ELR (cell line): ENCODE measurements at places on chromosomes 16 and 17.

DNA sequence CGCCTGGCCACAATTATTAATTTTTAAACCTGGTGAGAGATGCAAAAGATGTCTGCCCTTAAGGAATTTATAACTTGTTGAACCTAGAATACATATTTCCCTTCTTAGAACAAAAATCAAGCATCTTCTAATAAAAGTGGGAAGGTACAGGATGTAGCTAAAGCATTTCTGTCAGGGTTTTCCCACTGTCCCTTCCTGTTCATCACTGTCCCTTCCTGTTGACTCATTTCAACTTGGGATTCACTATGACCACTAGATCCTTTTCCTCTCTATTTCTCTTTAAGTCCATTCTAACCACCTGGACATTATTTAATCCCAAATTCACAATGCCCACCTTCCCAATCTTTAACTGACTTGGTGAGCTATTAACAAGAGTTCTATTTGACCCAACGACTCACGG is 33.9 kb upstream of the CDRT4 start:
- DNase-seq, result peak; percentile 58

DNA sequence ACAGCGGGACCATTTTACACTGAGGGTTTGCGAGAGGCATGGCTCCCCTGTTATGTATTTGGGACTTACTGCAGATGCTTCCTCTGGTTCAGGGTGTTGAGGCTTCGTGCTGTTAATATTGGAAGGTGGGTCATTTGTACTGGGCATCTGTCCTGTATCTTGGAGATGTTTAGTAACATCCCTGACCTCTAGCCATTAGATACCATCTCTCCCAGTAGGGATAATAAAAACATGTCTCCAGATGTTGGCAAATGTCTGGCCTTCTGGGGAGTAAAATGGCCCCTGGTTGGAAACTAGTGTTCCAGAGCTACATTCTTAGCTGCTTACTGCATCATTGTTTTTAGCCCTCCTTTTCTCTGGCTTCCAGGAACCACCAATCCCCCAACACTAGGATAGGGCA is 388.0 kb downstream of the WWOX start:
- no peak for DNase-seq

DNA sequence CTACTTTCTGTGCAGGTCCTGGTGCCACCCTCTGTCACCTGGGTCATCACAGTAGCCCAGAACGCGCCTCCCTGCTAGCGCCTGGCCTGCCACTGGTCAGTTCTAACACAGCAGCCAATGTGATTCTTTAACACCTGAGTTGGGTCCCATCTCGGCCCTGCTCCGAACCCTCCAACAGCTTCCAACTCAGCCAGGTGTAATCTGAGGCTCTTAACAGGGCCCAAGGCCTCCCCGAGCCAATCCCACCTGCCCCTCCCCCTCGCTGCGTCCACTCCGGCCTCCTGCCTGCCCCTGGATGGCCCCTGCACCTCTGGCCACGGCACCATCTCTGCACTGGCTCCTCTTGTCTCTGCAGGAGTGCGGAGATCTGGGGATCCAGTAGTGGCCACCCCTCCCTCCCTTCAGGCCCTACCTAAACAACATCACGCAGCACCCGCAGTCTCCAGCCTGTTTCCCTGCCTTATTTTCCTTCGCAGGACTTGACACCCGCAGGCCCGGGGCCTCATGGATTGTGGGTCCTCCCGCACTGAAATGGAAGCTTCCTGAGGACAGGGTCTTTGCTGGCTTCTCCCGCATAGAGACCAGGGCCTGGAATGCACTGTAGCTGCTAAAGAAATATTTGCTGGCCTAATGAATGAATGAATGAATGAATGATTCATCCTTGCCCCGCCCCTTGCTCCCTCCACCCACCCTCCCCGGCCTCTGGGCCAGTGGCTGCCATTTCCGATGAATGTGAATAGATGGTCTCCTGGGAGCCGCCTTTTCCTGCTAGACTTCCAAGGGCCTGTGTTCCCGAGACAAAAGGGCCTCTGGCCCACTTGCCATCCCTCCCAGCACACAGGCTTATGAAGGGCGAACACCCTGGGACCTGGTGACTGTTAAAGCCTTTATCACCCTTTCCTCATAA is 174.8 kb upstream of the FOXF1 start:
- no peak for DNase-seq

- DNase-seq, result no peak
Observed at GRCh38 chr16:58415003-58415402, 22.7 kb downstream of the GINS3 start.

DNA sequence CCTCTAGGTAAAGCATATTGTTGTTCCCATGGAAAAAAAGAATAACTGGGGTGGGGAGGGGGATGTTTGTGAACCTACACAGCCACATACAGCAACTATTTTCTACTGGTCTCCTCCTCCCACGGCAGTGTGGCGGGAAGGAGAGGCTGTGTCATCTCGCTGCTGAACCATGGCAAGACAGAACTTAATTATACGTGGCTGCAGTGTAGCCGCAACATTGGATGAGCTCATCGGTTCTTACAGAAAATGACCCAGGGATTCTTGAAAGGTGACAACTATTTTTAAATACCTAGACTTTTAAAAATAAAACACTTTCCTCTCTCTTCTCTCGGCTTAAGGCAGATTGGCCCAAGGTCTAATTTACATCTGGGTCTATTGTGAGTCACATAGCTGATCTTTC is 19.8 kb upstream of the TEKT3 start:
- no peak for DNase-seq

- DNase-seq, result no peak
Observed at GRCh38 chr16:87231911-87232310, 85.3 kb downstream of the C16orf95 start.

GRCh38 chr17:27879987-27880608 is 13.1 kb downstream of the LYRM9 start:
- peak; percentile 70 for DNase-seq

GRCh38 chr16:19382887-19383816 is 34.5 kb upstream of the TMC5 start:
- no peak for DNase-seq

DNA sequence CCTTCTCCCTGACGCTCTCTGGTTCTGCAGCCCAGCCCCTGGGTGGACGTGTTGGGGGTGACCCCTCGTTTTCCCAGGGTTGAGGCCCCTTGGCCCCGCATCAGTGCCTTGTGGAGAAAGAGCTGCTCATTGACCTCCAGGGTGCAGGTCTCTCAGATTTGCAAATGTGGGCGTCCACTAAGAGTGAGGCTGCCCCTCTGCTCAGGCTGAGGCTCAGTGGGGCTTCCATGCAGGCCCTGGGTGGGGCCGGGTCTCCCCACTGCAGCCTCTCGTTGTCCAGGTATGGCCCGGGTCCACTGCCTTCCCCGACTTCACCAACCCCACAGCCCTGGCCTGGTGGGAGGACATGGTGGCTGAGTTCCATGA is 9.0 kb downstream of the GAA start:
- DNase-seq, result no peak

DNA sequence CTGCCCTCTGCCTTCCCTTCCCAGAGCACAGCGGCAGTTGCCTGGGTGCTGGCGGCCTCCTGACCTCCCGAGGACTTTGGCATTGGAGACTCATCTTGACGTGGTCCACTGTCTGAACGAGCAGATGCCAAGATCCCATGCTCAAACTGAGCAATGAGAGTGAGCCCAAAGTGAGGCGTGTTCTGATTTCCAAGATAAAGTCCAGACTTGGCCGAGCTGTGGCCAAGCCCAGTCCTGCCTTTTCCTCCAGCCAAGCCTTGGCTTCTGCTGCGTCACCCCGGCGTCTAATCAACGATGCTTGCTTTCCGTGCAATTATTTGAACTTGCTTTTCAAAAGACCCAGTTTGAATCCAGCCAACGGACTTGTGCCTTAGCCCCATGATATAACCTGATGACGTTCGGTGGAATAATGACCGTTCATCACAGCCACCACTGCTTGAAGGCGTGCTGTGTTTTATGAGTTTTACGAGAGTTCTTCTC is 179.2 kb downstream of the IRF8 start:
- peak; percentile 26 for DNase-seq

DNA sequence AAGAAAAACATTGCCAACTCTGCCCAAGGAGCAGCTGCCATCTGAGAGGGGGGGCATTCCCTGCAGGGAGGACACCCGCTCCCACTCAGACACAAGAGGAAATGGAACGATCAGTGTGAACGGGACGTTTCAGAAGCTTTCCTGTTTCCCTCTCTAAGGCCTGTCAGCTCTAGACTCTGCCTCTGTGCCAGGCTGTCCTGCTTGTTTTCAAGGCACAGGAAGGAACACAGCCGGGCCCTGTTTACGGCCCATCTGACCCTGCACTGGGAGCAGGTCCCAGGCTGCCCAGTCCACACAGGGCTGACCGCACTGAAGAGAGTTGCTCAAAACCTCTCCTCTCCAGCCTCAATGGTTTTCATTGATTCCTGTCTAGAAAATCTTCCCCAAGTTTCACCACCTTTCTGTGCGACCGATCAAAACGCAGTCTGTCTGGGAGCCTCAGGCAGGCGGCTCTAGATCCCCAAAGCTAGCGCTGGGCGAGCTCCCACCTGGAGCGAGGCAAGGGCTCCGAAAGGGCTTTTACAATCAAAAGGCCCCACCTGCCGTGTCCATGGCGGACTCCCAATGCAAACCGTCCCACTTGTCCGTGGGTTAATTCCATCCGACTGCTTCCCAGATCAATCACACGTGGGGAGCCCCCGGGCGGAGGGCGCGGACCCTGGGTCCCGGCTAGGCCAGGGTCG is 1.5 kb downstream of the PIEZO1 start:
- peak; percentile 66 for DNase-seq

DNA sequence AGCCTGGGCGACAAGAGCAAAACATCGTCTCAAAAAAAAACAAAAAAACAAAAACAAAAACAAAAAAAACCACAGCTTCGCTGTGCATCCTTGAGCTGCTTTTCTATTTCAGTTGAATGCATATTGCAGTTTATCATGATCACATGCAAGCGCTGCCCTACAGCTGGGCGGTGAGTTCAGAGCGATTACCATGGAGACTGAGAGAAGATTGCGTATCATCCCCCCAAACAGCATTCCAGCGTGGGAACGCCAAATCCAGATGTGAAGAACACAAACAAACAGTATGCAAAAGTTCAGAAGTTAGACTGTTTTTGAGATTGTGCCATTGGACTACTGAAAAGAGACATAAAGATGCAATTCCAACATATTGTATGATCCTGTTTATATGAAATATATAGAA is 15.1 kb upstream of the SLC52A1 start:
- DNase-seq, result no peak

GRCh38 chr16:86573646-86574508 is 4.5 kb upstream of the FOXL1 start:
- DNase-seq, result no peak

DNA sequence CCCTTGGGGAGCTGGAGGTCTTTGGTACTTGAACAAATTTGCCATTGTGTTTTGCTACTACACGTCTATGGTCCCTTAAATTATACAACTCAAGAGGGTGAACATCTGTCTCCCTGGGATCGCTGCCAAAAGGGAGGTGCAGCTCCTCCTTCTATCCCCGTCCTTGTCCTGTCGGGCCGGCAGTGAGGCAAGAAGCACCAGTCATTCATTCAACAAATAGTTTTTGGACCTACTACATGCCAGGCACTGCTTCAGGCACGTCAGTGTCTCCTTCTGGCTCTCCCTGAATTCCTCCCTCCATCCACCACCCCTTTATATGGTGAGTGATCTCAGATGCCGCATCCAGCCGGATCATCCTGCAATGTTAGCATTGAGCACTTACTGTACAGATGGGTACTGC is 2.2 kb upstream of the RPL38 start:
- DNase-seq, result peak; percentile 39

DNA sequence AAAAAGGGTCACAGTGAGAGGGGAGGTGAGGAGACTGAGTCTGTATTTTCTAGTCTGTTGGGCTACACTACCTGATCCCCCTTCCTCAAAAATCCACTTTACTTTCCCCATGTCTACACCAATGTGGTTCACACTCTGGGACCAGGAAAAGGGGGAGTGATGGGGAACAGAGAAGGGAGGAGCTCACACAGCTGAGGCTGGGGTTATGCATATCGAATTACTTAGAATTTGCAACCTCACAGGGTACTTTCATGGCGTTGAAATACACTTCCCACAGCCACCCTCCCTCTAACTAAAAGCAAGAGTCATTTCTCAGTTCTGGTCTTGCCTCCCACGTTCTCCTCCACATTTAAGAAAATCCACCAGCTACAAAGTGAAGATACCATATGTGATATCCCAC is 14.1 kb downstream of the MAPT start:
- DNase-seq, result no peak

- DNase-seq, result peak; percentile 46
Observed at GRCh38 chr17:66676421-66676820, 158.5 kb upstream of the CACNG5 start.

DNA sequence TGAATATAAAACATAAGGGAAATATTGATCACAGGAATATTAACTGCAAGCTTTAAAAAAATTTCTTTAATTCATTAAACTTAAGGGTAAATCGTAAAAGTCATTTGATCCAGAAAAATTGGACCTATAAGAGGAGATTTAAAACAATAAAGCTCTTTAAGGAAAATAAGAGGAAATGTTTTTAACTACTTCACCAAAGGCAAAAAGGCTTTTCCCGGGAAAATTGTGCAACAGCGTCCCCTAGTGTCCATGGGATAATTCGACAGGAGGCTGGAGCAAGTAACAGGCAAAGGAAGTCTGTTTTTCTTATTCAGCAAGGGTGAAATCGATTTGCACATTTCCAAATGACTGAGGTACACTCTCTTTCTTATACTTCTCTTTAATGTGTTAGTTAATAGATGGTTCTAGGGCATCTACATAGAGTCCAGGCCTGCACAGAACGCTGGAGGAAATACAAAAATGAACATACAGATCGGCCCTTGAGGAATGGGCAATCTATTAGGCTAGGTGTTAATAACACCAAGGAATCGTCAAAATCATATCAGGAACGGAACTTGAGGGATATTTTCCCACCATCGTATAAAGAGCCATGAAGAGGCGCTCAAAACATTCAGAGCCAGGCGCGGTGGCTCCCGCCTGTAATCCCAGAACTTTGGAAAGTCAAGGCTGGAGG is 61.4 kb downstream of the ZNF18 start:
- DNase-seq, result peak; percentile 58

- DNase-seq, result no peak
Observed at GRCh38 chr17:75589919-75590303, 2.3 kb downstream of the MYO15B start.

DNA sequence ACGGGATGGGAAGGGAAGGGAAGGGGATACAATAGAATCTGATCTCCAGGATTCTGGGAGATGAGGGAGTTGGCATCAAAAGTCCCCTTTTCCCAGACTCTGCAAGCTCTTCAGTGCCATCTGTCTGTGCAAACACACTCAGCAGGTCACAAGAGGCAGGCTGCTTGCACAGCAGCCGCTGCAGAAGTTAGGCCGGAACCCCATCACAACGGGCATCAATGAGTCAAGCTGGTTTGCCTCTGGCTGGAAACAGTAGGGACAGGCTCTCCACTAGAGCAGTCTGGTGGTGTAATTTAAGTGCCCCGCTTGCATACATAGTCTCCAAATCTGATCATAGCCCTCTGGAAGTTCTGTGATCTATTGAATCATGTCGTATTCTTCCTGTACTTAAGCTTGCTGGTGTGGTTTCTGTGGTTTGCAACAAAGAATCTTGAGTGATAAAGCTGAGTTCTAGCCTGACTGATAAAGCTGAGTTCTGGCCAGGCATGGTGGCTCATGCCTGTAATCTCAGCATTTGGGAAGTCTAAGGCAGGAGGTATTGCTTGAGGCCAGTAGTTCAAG is 33.7 kb upstream of the KDM8 start:
- DNase-seq, result peak; percentile 75
